ENCODE measurements at places on chromosomes 4 and X. TPM values are rescaled to one million over a fixed set of nuclear protein-coding genes. Genes with fewer than 3 reads are reported as not detected.

The PNMA6F gene
- total RNA-seq, result not detected

The SRP72 gene
- 65.2 TPM for total RNA-seq

The HPSE gene
- total RNA-seq, result 12.5 TPM

The GSX2 gene
- total RNA-seq, result not detected

The UVSSA gene
- total RNA-seq, result 7.2 TPM

The POLN gene
- total RNA-seq, result 1.1 TPM

The XAGE1A gene
- total RNA-seq, result not detected

The PCDH10 gene
- total RNA-seq, result not detected

The SPIN2A gene
- 0.22 TPM for total RNA-seq

The PABPC4L gene
- 0.95 TPM for total RNA-seq

The TNMD gene
- total RNA-seq, result not detected

The ADGRL3 gene
- 0.19 TPM for total RNA-seq

The TEX13D gene
- not detected for total RNA-seq

The FAM193A gene
- total RNA-seq, result 18.7 TPM

The ALB gene
- total RNA-seq, result not detected

The BCOR gene
- 16.8 TPM for total RNA-seq

The CLTRN gene
- not detected for total RNA-seq

The ZMAT1 gene
- total RNA-seq, result 0.61 TPM

The MTM1 gene
- total RNA-seq, result 13.7 TPM

The TLR10 gene
- total RNA-seq, result 0.38 TPM

The OCRL gene
- total RNA-seq, result 8.9 TPM

The POF1B gene
- total RNA-seq, result 31.2 TPM

Measured in esophagus squamous epithelium (tissue), 5 donors.